ENCODE measurements at places on chromosomes 2 and 18.

GRCh38 chr18:10351219-10351818 lies 103.1 kb upstream of the APCDD1 start:
- DNase-seq: no peak

DNA sequence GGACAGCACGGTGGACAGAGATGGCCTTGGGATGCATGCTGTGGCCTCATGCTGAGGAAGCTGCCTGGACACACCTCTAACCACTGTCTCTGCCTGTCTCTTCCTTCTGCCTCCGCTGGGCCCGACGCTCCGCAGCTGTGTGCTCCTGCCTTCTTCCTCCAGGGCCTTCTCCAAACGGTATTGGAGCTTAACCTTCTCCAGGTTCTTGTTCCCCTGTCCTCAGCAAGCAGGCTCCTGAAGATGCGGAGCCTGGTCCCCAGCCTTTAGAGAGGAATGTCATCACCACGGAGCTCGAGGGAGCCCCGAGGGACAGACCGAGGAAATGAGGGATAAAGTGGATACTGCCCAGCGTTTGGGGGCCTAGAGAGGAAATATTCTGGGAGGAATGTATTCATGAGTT lies 155.1 kb downstream of the DYSF start:
- DNase-seq: no peak

- no peak for DNase-seq
Observed at GRCh38 chr2:182951948-182952663, 85.7 kb upstream of the FRZB start.

GRCh38 chr2:53863538-53864227 lies 3.9 kb upstream of the GPR75 start:
- no peak for DNase-seq

GRCh38 chr2:28801726-28802125 lies 8.9 kb upstream of the SPDYA start:
- DNase-seq: no peak
